Stimulated activated CD8-positive, alpha-beta memory T cell treated with anti-CD3 and anti-CD28 coated beads, Interleukin-4, amount 100 ng/mL, for 1 hour (primary cell): ENCODE measurements at places on chromosomes 5 and 9.

- DNase-seq: no peak
Observed at GRCh38 chr9:80197661-80198060, 625.9 kb downstream of the TLE4 start.

GRCh38 chr5:140162275-140162674 is 12.7 kb upstream of the CYSTM1 start:
- DNase-seq: no peak

- no peak for DNase-seq
Observed at GRCh38 chr9:104915049-104915448, 12.9 kb downstream of the ABCA1 start.

DNA sequence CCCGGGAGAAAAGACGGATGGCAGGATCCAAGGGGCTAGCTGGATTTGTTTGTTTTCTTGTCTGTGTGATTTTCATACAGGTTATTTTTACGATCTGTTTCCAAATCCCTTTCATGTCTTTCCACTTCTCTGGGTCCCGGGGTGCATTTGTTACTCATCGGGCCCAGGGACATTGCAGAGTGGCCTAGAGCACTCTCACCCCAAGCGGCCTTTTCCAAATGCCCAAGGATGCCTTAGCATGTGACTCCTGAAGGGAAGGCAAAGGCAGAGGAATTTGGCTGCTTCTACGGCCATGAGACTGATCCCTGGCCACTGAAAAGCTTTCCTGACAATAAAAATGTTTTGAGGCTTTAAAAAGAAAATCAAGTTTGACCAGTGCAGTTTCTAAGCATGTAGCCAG is 94.2 kb downstream of the SYK start:
- no peak for DNase-seq

GRCh38 chr5:178661836-178662540 is 35.1 kb upstream of the CLK4 start:
- DNase-seq: no peak

GRCh38 chr9:127567035-127567729 is 44.9 kb upstream of the STXBP1 start:
- no peak for DNase-seq

- no peak for DNase-seq
Observed at GRCh38 chr5:107474716-107475489, 195.8 kb downstream of the EFNA5 start.

DNA sequence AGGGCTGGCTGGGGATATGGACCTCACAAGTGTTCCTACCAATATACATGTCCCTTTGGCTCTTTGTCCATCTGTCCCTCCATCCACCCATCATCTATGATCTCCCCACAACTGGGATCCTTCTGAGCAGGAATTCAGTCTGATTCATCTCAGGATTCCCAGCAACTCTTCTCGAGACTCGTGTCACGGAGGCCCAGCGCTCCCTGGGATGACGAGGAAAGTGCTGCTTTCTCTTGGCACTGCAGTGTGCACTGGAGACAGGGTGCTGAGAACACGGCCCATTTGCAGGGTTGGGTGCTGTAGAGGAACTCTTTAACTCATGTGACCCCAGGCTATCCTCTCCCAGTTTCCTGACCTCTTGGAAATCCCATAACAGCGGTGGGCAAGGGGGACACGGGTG is 72.9 kb downstream of the ANGPTL2 start:
- DNase-seq: no peak

GRCh38 chr5:143120460-143121134 is 282.9 kb downstream of the NR3C1 start:
- no peak for DNase-seq
